HepG2 (cell line): ENCODE measurements at places on chromosomes 7 and 10. TPM values are rescaled to one million over a fixed set of nuclear protein-coding genes. Genes with fewer than 3 reads are reported as not detected.

The FANK1 gene
- polyA plus RNA-seq = 0.08 and 0.22 TPM in 2 replicates

The CRPPA gene
- 0.16 and 0.18 TPM in 2 replicates for polyA plus RNA-seq

DNA sequence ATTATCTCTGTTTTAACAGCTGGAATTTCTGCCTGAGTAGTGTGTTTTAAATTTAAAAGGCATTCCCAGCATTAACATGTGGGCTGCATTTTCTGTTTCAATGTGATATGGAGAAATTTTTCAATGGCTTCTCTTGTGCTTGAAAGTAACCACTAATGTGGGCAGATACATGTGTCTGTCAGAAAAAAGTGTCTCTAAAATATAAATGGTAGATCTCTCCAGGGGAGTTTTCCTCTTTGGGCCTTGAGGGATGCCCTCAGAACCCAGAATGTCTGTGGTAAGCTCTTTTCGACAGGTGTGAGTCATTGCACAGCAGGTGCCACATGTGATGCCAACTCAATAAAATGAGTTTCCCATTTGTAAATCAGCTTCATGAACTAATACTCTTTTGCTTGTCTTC is 221.1 kb downstream of the SEMA3E start:
- DNase-seq = no peak

GRCh38 chr10:2232479-2232878 is 495.2 kb upstream of the ADARB2 start:
- DNase-seq = no peak

The TYW1 gene
- 8.5 and 8.6 TPM in 2 replicates for polyA plus RNA-seq

DNA sequence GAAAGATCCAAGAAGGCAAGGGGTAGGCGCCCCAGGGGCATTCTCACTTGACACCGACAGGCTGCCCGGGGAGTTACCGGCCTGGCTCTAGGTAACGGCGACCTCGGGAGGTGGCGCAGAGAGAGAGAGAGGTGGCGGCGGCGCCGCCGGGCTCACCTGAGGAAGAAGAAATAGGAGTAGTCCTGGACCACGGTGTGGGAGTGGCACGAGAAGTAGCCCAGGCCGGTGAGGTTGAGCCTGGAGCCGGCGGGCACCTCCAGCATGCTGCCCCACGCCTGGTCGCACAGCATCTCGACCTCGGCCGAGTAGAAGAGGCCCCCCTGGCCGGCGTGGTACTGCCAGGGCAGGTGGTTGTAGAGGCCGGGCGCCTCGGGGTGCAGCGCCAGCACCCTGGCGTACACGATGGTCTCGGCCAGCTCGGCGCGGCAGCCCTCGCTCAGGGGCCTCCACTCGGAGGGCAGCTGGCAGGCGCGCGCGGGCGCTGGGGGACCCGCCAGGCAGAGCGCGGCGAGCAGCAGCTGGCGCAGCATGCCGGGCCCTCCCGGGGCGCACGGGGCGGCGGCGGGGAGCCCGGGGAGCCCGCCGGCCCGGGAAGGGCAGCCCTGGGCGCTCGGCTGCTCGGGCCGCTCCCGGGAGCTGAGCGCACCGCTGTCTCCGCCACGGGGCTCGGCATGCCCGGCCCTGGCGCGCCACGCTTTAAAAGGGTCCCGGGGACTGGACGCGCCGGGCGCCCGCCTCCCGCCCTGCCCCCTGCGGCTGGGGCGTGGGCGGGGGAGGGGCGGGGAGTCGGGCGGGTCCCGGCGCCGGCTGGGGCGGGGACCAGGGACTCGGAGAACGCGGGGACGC is at the start of gene CCDC3:
TSS of gene CCDC3 (minus strand) at position 673 of the 846 bp plus-strand sequence. CDS start at position 530, 143 bp downstream.
- no peak for DNase-seq

DNA sequence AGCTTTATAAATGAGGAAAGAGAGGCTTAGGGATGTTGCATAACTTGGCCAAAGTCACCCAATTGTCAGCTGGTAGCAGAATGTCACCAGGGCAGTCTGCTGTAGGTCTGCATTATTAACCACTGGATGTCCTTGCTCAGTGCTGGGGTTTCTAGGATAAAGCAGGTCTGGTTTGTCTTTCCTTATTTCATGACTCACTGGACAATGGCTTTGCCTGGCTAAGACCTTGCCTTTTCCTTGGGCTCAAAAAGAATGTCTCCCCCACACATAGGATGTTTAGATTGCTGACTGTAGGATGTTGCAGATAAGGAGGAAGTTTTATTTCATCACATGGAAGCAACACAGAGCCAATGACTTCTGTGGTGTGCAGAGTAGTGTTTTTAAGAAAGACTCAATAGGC is 29.4 kb downstream of the WDFY4 start:
- no peak for DNase-seq

The LIPN gene
- polyA plus RNA-seq = not detected in 2 replicates

The SHH gene
- polyA plus RNA-seq = 3.4 and 4.9 TPM in 2 replicates

The OR2A5 gene
- not detected in 2 replicates for polyA plus RNA-seq
